ENCODE measurements at places on chromosomes 2 and 18. TPM values are rescaled to one million over a fixed set of nuclear protein-coding genes. Genes with fewer than 3 reads are reported as not detected.

CDK5R2 gene
- not detected for total RNA-seq

STAT4 gene
- 9.2 TPM for total RNA-seq

GAL3ST2 gene
- total RNA-seq, result not detected

SERPINB4 gene
- total RNA-seq, result not detected

MARCO gene
- 1.0 TPM for total RNA-seq

MAPK4 gene
- total RNA-seq, result 39.1 TPM

GPR148 gene
- not detected for total RNA-seq

KCNF1 gene
- total RNA-seq, result not detected

MGAT4A gene
- total RNA-seq, result 18.2 TPM

CFAP53 gene
- 0.20 TPM for total RNA-seq

UPP2 gene
- total RNA-seq, result not detected

TMEM169 gene
- total RNA-seq, result not detected

UGT1A4 gene
- total RNA-seq, result not detected

NXPH2 gene
- not detected for total RNA-seq

ST8SIA5 gene
- 2.5 TPM for total RNA-seq

G6PC2 gene
- not detected for total RNA-seq

ATP6V1C2 gene
- 1.2 TPM for total RNA-seq

LOXHD1 gene
- 1.5 TPM for total RNA-seq

SCN9A gene
- 0.67 TPM for total RNA-seq

SP9 gene
- total RNA-seq, result not detected

SRD5A2 gene
- total RNA-seq, result not detected

AFF3 gene
- 7.3 TPM for total RNA-seq

SKA1 gene
- 0.46 TPM for total RNA-seq

BBS5 gene
- 8.1 TPM for total RNA-seq

RGPD3 gene
- total RNA-seq, result not detected

CD8A gene
- total RNA-seq, result not detected

QPCT gene
- 8.1 TPM for total RNA-seq

BMP10 gene
- total RNA-seq, result not detected

LBX2 gene
- not detected for total RNA-seq

METAP1D gene
- 8.3 TPM for total RNA-seq

NEB gene
- 1.8 TPM for total RNA-seq

CYS1 gene
- 7.2 TPM for total RNA-seq

MBD1 gene
- total RNA-seq, result 46.5 TPM

AQP4 gene
- total RNA-seq, result 11.4 TPM

TMEFF2 gene
- total RNA-seq, result not detected

LRRTM1 gene
- not detected for total RNA-seq

PARD6G gene
- 3.3 TPM for total RNA-seq

POTEJ gene
- not detected for total RNA-seq

FTCDNL1 gene
- total RNA-seq, result 2.7 TPM

REG1B gene
- not detected for total RNA-seq

ZSWIM2 gene
- total RNA-seq, result not detected

All from heart right ventricle (tissue), 16 donors.